ENCODE measurements at places on chromosomes 1 and 21. TPM values are rescaled to one million over a fixed set of nuclear protein-coding genes. Genes with fewer than 3 reads are reported as not detected.

DNA sequence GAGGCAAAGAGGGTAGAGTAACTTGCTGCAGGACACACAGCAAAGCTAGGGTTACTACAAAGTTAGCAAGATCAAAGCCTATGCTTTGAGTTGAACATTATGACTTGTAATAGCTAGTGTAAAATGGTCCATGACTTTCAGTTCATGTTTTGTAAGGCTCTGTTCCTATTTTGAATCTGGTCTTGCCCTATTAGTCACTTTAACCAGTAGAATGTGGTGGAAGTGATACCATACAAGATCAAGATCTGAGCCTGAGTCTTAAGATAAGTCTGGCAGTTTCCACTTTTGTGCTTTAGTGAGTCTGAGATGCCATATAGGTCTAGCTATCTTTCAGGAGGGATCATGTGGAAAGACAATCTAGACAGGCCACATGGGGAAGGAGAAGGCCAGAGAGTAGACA is 282.1 kb upstream of the BRINP3 start:
- DNase-seq = no peak
- H3K36me3 ChIP-seq = no peaks in the 10 kb centered on the region
- no peaks in the 10 kb centered on the region for H3K4me1 ChIP-seq
- no peaks in the 10 kb centered on the region for H3K27me3 ChIP-seq
- H3K4me3 ChIP-seq = no peak overlapping the region
- no peak overlapping the region for H3K27ac ChIP-seq

- H3K36me3 ChIP-seq = no peaks in the 10 kb centered on the region
- no peak for DNase-seq
- H3K27ac ChIP-seq = no peak overlapping the region
- no peaks in the 10 kb centered on the region for H3K27me3 ChIP-seq
Measured at GRCh38 chr1:89780721-89781120, 40.1 kb upstream of the LRRC8D start.

GRCh38 chr21:41139951-41140350 is 28.0 kb upstream of the BACE2 start:
- H3K36me3 ChIP-seq = no peaks in the 10 kb centered on the region
- no peak overlapping the region for H3K27ac ChIP-seq
- H3K27me3 ChIP-seq = no peaks in the 10 kb centered on the region

- H3K4me3 ChIP-seq = no peak overlapping the region
- no peak for DNase-seq
- no peaks in the 10 kb centered on the region for H3K36me3 ChIP-seq
Measured at GRCh38 chr1:209318181-209319056, 265.1 kb upstream of the CAMK1G start.

DNA sequence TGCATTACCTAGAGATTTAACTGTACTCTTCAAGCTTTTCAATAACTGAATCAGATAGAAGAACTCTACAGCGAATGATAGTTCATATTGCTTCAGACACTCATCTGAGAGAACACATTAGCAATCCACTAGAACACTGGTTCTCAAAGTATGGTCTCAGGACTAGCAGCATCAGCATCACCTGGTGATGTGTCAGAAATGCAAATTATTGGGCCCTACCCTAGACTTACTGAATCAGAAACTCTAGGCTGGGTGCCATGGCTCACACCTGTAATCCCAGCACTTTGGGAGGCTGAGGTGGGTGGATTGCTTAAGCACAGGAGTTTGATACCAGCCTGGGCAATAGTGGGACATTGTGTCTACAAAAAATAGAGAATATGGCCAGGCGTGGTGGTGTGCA is 24.9 kb upstream of the GLIS1 start:
- no peaks in the 10 kb centered on the region for H3K36me3 ChIP-seq
- H3K4me1 ChIP-seq = no peaks in the 10 kb centered on the region
- H3K27me3 ChIP-seq = no peaks in the 10 kb centered on the region
- H3K4me3 ChIP-seq = no peak overlapping the region
- DNase-seq = no peak
- no peak overlapping the region for H3K27ac ChIP-seq

DNA sequence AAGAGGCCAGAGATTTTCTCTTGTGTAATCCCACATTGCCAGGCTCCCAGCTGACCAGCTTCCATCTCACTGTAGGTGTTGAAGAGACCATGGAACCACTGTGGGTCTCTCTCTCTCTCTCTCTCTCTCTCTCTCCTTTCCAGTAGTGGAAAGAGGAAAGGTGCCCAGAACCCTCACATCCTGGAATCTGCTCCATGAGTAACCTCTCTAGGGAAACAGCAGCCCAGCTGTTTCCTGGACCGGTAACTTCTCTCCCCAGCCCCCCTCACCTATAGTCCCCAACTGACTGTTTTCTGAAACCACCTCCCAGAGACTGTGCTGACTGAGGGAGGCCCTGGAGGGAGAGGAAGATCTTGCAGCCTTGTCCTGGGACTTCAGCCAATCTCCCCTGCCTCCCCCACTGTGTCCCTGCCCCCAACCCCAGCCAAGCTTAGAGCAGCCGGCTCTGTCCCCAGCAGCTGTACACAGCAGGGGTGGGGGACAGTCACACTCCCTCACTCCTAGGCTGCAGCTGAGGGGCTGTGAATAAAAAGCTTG is 20.6 kb upstream of the SLC45A3 start:
- H3K27me3 ChIP-seq = no peaks in the 10 kb centered on the region
- no peak overlapping the region for H3K4me3 ChIP-seq
- peaks cover 10% of the 10 kb centered on the region for H3K4me1 ChIP-seq
- no peak overlapping the region for H3K27ac ChIP-seq
- H3K36me3 ChIP-seq = no peaks in the 10 kb centered on the region

DNA sequence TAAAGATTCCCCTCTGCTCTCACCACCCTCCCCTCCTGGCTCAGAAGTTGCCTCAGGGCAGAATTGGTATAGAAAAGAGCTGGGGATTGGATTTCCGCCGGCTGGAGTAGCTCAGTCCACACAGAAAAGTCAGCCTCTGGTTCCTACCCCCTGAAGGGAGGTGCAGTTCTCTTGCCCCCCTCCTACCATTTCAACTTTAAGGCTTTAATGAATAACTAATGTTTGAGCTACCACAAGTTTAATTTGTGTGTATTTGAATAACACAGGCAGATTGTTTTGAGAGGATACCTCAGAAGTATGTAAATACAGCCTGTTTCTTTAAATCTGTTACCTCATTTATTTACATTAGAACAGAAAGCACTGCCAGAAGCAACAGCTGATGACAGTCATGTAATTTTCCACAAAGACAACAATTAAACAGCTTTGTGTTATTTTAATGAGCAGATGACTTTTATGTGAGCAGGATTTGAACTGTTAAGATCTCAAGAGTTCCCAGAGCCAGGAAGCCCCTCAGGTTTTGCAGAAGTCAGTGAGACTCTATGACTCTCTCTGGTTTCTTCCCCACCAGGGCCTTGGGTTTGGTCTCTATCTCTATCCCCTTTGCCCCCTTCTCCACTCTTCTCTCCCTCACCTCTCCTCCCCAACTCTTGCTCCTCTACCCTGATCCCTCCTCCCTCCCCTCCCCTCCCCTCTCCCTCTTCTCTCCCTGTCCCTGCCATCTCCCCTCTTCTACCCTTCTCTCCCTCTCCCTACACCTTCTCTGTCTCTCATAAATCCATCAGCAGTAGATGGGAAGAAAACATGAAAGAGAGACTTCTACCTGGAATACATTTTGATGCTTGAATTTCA is 26.3 kb downstream of the DUSP10 start:
- no peaks in the 10 kb centered on the region for H3K27me3 ChIP-seq
- H3K4me3 ChIP-seq = no peak overlapping the region
- no peaks in the 10 kb centered on the region for H3K36me3 ChIP-seq
- H3K27ac ChIP-seq = peak overlapping the region; percentile 76

- peaks cover 7% of the 10 kb centered on the region for H3K4me1 ChIP-seq
- H3K4me3 ChIP-seq = no peak overlapping the region
- H3K27me3 ChIP-seq = no peaks in the 10 kb centered on the region
Measured at GRCh38 chr1:212124690-212125582, 89.4 kb downstream of the DTL start.

DNA sequence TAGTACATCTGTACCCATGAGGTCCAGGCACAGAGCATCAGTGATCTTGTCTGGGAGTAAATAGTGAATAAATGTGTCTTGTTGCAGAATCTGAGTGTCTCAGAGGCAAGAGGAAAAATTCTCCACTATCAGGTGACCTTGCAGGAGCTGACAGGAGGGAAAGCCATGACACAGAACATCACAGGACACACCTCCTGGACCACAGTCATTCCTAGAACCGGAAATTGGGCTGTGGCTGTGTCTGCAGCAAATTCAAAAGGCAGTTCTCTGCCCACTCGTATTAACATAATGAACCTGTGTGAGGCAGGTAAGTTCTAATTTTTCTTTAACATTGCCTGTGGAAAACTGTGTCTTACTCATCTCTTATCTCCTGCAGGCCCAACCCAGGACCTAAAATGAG is 43.1 kb downstream of the IL12RB2 start:
- no peak for DNase-seq
- no peak overlapping the region for H3K27ac ChIP-seq
- no peaks in the 10 kb centered on the region for H3K36me3 ChIP-seq
- H3K27me3 ChIP-seq = no peaks in the 10 kb centered on the region
- no peak overlapping the region for H3K4me3 ChIP-seq

GRCh38 chr21:14763695-14764064 is 217.6 kb upstream of the SAMSN1 start:
- H3K4me1 ChIP-seq = peaks cover 9% of the 10 kb centered on the region
- H3K4me3 ChIP-seq = no peak overlapping the region
- no peaks in the 10 kb centered on the region for H3K36me3 ChIP-seq
- H3K27ac ChIP-seq = peak overlapping the region; percentile 60
- no peaks in the 10 kb centered on the region for H3K27me3 ChIP-seq
- no peak for DNase-seq

- H3K27ac ChIP-seq = no peak overlapping the region
- H3K4me3 ChIP-seq = no peak overlapping the region
- H3K4me1 ChIP-seq = no peaks in the 10 kb centered on the region
- no peaks in the 10 kb centered on the region for H3K36me3 ChIP-seq
- no peaks in the 10 kb centered on the region for H3K27me3 ChIP-seq
Measured at GRCh38 chr1:176802316-176802715, 339.3 kb downstream of the PAPPA2 start.

DNA sequence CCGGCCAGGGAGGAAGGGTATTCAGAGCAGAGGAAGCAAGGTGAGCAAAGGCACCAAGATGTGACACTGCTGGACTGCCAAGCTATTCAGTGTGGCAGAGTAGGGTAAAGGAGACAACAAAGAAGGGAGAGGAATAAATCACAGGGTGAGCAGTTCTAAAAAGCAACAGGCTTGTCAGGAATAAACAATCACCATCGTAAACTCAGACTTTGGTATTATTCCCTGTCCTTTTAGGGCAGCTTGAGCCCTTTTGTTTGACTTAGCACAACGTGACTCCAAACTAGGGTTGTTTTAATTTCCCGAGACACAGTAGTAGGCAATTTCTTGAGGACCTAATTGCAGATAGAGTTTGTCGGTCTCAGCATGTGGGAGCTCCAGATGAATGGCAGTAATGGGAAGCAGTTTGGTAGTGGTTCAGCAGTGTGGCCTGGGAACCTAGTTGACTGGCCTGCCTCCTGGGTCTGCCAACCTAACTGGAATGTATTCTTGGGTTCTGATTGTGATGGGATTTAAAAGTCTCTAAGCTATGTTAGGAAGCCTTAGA is 4.3 kb downstream of the CR1L start:
- H3K4me1 ChIP-seq = peaks cover 4% of the 10 kb centered on the region
- no peaks in the 10 kb centered on the region for H3K27me3 ChIP-seq
- no peaks in the 10 kb centered on the region for H3K36me3 ChIP-seq
- DNase-seq = no peak
- no peak overlapping the region for H3K27ac ChIP-seq

SPRR1A gene
- not detected for total RNA-seq

TARBP1 gene
- 44.4 TPM for total RNA-seq

B3GALT5 gene
- total RNA-seq = 54.6 TPM

C1QTNF12 gene
- not detected for total RNA-seq

GPR137B gene
- total RNA-seq = 11.7 TPM

GSTM2 gene
- 58.7 TPM for total RNA-seq

CFAP74 gene
- not detected for total RNA-seq

Measured in transverse colon (tissue), 4 donors.